ENCODE measurements at places on chromosomes 3 and 15.
A peak's percentile ranks its signal among the peaks of the same experiment; 100 is the strongest.

- DNase-seq = no peak
Observed at GRCh38 chr3:50371133-50371685, 11.9 kb upstream of the TMEM115 start.

- DNase-seq = no peak
Observed at GRCh38 chr3:158167737-158168557, 58.1 kb downstream of the RSRC1 start.

DNA sequence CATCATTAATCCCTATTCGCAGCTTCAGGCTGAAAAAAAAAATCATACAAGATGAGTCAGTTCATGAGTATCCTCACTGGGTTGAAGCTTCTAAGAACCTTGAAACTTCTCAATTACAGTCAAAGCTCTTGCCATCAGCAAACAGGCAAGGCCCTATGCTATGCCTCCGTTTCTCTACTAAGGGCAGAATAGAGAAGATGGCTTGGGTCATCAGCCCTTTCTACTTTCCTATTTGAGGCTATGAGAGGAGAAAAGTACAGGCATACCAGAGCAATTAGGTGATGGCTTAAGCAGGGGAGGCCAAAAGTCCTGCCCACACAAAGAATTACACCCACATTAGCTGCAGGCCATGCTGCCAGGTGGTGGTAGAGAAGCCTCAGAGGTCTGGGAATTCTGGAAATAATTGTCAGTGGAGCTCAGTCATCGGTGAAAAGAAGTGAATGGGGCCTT is 89.0 kb downstream of the MRPL46 start:
- no peak for DNase-seq

- no peak for DNase-seq
Observed at GRCh38 chr3:177109688-177110330, 87.5 kb downstream of the TBL1XR1 start.

DNA sequence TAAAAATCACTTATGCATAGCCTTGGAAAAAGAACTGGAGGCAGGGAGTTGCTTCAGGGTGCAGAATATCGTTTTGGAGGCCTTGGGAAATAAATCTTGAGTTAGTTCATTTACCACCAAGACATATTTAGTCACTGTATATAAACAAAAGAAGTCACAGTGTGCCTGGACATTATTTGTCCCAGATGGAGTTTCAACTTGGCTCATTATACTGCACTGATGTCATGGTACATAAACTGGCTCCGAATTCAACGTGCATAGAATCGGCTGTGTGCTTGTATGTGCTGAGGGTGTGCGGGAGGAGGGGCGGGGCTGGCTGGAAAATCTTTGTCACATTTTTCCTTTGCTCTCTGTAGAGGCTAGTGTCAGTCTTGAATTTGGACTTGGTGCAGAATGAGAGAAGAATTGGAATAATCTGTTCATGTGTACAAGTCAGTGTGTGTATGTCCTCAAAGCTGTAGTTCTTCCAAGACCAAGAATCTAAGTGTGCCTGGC is 86.6 kb downstream of the FNDC3B start:
- no peak for DNase-seq

DNA sequence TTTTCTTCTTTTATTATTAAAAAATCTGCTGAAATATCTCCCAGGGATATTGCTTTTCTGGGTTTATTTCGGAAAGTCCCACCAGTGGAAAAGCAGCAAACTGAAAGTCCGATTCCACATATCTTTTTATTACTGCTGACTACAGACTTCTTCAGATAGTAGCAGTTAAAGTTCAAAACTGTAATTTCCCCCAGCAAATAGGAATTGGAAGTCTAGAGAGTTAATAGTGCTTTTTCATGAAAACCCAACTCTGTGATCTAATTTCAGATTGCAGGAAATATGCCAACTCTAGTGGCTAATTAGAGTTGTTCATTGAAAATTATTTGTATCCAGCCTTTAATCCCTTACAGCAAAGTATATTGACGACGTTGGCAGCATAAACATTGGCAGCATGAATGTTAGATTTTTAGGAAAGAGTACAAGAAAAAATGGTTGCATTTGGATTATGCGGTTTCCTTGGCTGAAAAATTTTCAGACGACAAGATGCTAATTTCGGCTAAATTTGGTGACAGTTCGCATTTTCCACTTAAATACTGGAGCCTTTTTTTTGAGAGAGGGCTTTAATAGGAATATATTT is 472.9 kb upstream of the CBLB start:
- no peak for DNase-seq

GRCh38 chr3:193574488-193575070 is 18.4 kb upstream of the OPA1 start:
- DNase-seq = no peak

- DNase-seq = no peak
Observed at GRCh38 chr3:59367150-59367549, 317.3 kb upstream of the CFAP20DC start.

GRCh38 chr3:145333931-145334330 is 827.1 kb downstream of the PLOD2 start:
- DNase-seq = no peak

DNA sequence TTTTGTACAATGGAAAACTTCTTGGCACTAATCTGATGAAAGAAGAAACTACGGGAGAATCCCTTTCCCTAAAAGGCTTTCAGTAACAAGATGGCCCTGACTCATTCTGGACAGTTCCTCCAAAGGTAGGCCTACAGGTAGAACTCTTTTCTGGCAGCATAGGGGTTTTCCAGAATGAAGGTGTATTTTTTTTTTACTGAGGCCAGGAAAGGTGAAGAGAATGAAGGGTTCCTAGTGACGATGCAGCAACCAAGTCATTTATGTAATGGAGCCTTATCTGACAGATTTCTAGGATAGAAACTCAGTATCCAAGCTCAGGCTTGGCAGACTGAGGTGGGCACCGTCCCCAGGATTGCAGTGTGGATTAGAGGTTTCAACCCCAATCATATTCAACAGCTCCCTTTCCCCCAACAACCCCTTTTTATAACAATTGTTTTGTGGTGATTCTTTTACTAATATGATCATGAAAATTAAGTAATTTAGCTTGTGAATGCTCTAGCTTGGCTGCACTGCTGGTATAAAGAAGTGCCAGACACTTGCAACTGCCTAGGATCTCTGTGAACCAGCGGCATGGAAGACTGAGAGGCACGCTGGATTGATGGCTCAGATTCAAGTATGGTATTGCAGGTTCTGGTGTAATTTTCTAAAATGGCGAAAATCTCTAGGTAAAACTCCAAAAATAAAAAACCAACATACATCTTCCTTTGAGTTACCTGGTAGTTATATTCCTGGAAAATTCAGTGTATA is 8.7 kb upstream of the TRIM69 start:
- DNase-seq = no peak

DNA sequence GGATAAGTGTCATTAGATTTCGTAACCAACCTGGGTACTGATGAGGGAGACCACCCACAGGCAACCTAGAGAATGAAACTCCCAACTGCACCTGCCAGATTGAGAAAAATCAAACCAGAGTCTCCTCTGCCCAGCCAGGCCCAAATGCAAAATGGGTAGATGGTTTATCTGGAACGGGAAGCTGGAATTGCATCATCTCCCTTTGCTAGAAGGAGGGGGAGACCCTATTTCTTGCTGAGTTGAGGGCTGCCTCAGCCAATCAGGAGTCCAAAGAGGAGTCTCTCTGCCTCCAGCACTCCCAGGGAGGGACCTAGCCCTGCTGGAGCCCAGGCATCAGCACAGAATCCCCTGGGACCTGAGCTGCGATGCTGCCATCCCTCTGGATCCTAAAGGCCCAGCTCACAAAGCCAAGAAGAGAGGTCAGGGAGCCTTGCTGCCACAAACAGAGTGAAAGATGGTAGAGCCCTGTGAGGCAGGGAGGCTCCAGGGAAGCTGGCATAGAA is 8.1 kb downstream of the RMDN3 start:
- DNase-seq = no peak

GRCh38 chr3:65438096-65438495 is 600.6 kb downstream of the MAGI1 start:
- no peak for DNase-seq

DNA sequence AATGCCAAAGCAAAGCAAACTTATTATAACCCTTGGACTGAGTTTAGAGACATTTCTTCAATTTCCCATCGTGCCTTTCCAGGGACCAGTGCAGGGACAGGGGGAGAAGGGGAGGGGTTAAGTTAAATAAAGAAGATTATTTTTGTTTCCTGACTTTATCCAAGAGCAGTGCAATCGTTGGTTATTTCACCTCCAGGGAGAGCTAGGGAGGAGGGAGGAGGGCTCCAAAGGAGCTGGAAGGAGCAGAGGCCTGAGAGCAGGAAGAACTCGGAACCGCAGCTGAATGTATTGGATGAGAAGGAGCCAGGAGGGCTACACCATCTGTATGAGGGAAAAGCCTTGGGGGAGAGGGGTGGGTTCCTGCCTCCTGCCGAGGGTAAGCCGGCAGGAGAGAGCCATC is 20.7 kb downstream of the HAPLN3 start:
- DNase-seq = no peak

DNA sequence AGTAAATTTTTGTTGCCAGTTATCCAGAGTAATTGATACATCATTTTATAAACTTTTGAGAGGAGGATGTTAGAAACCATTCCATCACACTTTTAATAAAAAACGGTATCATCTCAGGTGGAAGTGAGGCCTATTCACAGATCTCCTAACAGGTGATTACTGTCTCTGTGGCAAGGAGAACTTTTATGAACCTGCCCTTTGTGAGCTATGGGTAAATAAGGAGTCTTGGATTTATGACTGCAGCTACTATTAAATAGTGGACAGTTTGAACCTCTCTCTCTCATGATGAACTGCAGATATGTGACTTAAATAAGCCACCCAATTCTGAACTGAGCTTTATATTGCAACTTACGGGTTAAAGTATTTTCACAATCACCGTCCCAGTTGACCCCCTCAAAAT is 45.7 kb downstream of the ZFAND6 start:
- no peak for DNase-seq

DNA sequence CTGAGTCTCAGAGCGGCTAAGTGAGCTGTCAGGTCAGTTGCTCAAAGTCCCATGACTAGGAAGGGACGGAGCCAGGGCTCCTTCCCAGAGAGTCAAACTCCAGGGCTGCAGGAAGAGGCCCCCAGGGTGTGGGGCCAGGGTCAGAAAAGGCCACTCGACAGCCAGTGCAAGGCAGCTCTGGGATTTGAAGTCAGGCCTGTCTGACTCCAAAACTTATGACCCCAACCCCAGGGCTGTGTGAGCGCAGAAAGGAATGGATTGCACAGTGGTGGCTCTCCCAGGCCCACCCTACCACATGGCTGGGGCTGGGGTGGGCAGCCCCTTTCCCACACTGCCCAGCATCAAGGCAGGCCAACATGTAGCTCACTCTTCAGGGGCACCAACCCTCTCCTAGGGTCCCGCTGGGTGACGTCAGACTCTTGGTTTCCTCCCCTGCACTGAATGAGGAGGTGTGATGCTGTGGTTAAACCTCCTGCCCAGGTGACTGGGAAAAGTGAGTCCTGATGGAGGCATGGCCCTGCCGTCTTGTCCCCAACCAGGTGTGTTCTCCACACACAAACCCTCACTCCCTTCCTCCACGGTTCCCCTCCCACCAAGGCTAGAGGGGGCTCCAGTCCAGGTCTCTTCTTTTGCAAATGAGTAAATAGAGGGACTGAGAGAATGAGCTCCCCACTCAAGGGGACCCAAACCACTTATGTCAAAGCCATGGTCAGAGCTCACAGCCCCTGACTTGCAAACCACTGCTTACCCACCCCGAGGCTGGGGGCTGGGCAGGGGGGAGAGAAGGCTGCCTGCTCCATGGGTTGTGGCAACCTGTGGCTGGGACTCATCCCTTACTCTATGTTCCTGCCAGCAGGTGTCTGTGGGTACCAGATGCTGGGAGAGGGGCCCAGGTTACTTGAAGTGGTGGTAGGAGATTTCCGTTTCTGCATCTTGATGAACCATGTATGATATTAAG is 23.8 kb upstream of the CORO2B start:
- no peak for DNase-seq

GRCh38 chr15:64151727-64152506 is at the start of gene SNX22:
Gene SNX22, plus strand, starts transcription at chr15:64151731. Its CDS starts 45 bp downstream, at chr15:64151776.
- DNase-seq = peak; percentile 84

- no peak for DNase-seq
Observed at GRCh38 chr3:48086705-48087104, 70.5 kb upstream of the MAP4 start.

DNA sequence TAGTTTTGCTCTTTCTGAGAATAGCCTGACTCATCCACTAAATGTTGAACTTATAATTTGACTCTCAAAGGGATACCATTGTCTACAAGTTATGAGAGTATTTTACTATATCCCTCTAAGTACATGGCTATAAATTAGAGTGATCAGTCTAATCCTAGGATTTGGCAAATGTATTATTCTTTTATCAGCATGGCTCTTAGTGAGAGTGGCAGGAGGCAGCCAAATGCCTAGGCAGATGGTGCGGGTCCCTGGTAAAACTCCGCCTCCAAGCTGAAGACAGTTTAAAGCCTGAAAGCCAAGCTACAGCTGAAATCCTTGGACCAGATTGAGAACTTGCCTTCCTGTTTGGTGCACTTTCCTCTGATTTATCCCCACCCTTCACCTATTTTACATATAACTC is 631.8 kb downstream of the SQOR start:
- DNase-seq = no peak

GRCh38 chr3:6179761-6180160 is 681.2 kb upstream of the GRM7 start:
- DNase-seq = no peak

DNA sequence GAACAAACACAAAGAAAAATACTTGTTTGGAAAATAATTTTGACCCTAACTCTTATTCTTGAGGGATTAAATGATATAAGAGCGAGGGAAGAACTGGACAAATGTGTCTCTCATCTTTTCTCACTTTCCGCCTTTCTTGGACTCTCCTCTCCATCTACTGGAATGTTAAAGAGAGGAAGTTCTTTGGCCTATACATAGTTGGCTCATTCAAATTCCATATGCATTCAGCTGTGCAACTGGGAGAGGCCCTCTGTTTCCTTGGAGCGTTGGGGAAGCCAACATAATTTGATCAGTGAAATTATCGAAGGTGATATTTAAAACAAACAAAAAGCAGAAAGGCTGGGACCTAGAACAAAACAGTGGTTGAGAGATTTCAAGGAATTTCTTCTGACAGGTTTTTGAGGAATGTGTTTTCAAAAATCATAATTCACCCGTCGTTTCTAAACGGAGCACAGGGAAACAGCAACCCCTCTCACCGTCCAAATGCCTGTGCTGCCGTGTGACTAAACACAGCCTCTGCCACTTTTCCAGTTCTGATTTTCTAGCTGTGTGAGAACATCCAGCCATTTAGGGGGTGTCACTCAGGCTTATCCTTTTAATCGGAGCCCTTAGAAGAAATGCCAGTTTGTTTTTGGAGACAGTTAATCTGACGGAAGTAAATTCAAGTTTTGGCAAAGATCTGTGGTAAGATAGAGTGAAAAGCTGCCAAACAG is 489.9 kb downstream of the SOX2 start:
- DNase-seq = no peak

DNA sequence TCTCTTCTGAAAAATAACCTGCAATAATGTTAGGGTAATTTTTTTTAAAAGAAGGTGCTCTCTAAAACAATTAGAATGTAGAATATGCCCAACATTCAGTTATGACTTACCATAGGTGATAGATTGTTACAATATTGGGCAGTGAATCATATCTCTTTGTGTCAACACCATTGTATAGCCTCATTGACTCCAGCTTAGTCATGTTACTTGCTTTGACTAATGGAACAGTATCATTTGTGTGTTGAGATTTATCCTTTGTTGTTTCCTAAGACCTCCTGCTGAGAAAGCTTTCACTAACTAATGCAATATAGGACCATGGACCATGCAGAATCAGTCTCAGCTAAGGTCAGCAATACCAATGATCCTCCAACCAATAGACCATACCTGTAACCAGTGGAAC is 1106.4 kb downstream of the SI start:
- DNase-seq = no peak
